Renal cortex interstitium (tissue), 15 donors: ENCODE measurements at places on chromosomes 3 and 15.

DNA sequence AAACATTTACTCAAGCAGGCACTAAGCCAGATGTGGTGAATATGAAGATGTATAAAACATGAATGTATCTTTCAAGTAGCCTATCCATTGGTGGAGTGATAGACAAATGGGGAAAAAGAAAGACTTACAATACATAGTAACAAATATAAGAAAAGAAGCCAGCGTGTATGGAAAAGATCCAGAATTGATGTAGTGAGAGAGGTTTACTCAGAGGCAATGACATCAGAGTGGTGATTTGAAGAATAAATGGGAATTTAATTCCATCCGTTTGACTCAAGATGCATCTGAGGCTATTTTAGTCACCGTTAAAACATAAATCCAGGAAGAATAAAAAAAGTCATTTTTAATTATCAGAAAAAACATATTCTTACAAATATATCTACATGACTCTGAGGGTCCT lies 162.6 kb downstream of the IL1RAP start:
- DNase-seq: no peak

GRCh38 chr15:75123395-75123794 lies 78.3 kb upstream of the C15orf39 start:
- DNase-seq: no peak

DNA sequence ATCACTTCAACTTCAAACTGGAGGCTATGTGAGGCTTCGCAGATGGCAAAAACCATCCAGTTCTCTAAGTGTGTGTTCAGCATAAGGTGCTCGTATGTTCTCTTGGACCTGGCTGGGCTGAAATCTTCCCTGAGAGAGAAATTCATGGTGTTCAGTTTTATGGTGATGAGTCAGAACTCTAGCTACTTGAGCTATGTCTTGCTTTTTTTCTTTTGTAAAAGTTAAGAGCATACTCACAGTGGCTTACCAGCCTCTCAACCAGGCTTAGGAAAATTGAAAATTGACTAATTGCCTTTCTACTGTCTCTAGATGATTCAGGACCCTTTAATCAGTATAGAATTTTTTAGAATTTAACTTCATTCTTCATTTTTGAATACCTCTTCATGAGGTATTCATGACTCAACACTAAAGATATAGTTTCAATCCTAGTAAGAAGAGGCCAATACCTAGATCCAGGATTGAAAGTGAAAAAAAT lies 617.5 kb downstream of the TBL1XR1 start:
- no peak for DNase-seq

GRCh38 chr3:152941859-152942258 lies 106.9 kb downstream of the P2RY1 start:
- DNase-seq: no peak
